ENCODE measurements at places on chromosomes 7 and 10.

DNA sequence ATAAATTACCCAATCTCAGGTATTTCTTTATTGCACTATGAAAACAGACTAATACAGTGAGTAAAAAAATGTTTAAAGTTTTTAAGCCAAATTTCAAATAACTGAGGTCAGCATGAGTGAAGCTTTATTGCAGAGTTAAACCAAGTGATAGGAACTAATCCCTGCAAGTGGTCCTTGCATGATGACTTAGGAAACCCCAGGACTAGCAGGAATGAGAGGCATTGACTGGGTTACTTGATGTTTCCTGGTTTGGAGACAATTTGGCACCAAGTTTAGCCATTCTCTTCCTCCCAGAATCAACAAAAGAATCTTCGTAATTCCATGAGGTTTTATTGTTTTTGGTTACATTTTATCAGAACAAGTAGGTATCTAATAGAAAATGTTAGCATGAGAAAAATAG, 194.2 kb downstream of the BICC1 start:
- no peak for DNase-seq

GRCh38 chr10:43317422-43317821, 50.6 kb upstream of the RASGEF1A start:
- DNase-seq, result no peak

DNA sequence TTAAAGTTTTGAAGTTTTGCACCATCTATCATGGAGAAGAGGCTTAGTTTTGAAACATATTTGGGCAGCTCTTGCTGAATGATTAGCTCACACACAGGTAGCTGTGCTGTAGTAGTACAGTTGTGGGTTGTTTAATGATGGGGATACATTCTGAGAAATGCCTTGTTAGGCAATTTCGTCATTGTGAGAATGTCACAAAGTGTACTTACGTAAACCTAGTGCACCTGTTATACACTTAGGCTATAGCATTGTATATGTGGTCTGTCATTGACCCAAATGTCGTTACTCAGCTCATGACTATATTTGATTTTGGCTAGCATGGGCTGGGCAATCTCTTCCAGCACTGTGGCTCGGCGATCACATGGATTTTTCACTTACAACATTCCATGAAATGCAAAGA, 247.2 kb upstream of the IGFBP3 start:
- DNase-seq, result no peak

DNA sequence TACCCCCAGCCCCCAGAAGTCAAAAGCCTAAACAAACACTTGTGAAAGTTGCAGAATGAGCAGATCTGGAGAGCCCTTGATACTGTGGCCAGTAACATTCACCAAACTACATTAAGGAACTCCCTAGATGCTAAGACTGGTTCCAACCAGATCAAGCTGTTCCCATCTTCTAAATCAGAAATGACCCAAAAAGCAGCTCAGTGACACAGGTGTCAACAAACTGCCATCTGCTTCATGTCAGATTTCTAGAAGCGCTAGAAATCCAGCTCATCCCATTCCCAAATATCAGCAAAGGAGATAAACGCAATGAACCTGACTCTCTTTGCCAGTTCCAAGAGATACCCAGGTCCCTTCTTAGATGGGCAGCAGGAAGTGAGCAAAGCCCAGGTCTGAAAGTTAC, 90.6 kb downstream of the GFRA1 start:
- DNase-seq, result no peak

GRCh38 chr10:11636697-11637303, 25.4 kb upstream of the USP6NL start:
- no peak for DNase-seq

GRCh38 chr10:70053841-70054288, 1.2 kb downstream of the MACROH2A2 start:
- DNase-seq, result no peak

DNA sequence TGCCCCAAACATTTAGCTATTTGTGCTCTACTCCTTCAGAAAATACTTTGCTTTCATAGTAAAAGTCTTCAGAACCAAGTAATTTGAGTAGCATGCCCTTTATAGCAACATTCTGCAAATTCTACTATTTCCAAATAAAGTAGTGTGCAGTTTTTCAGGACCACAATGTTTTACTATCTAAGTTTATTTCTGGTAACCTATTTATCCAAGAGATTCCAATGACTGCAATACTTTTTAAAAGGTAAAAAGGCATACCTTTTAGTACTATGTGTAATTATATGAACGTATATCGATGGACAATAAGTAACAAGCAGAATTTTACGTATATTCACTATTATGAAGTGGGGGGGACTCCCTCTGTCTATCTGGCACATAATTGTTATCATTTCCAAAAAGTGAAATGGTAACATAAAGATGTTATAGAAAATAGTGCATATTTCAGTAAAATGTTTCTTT, 6.9 kb upstream of the CAV2 start:
- DNase-seq, result no peak

DNA sequence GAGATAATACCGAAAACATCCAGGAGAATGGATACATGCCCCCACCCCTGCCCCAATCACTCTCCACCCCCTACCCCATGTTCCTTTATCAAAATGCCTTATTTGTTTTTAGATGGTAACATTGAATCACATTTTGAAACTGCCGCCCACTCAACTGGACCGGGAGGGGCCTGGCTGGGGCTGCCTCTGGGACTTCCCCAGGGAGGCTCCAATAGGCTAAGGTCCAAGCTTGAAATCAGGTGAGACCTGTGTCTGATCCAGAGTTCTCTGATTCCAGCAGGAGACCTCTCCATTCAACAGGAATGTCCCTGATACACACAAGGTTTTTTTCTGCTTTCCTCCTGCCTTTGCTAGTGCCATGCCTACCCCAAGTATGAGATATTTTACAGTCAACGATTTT, 43.8 kb upstream of the ACSL5 start:
- no peak for DNase-seq

DNA sequence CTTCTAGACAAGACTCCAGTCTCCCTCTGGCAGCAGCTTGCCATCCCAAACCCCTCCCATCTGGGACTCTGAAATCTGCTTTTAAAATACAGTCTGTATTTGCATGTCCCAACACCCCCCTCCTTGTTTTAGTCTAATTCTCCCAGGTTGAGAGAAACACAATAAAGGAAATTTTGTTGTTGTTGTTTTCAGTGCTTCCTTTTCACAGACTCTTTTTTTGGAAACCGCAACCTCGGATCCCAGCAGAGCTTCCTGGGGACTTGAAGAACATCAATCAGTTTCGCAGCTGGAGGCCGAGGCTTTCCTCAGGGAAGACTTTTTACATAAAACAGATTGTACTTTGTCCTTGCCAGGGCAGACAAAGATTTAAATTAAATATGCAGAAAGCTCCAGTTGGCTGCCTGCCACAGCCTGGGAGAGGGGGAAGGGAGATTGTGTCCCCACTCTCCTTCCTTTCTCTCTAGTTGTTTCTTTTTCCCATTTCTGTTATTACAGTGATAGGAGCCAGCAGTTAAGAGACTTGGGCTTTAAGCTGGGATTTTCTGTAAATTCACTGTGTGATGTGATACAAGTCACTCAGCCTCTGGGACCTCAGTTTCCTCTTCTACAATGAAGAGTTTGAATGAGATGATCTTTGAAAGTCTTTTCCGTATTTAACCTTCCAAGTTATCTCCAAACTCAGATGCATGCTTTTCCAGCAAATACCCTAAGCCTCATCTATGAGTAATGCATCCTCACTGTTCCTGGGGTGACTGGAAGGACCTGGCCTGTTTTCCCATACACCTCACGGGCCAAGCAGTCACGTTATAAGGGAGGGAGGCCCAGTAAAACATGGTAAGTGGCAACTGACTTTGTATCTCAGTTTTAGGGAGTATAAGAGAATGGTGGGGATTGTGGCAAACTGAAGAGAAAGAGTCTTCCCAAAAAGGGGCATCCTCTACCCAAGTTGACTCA, 192.3 kb downstream of the REEP3 start:
- DNase-seq, result no peak

- no peak for DNase-seq
Measured at GRCh38 chr7:117381362-117381761, 45.9 kb downstream of the ASZ1 start.

DNA sequence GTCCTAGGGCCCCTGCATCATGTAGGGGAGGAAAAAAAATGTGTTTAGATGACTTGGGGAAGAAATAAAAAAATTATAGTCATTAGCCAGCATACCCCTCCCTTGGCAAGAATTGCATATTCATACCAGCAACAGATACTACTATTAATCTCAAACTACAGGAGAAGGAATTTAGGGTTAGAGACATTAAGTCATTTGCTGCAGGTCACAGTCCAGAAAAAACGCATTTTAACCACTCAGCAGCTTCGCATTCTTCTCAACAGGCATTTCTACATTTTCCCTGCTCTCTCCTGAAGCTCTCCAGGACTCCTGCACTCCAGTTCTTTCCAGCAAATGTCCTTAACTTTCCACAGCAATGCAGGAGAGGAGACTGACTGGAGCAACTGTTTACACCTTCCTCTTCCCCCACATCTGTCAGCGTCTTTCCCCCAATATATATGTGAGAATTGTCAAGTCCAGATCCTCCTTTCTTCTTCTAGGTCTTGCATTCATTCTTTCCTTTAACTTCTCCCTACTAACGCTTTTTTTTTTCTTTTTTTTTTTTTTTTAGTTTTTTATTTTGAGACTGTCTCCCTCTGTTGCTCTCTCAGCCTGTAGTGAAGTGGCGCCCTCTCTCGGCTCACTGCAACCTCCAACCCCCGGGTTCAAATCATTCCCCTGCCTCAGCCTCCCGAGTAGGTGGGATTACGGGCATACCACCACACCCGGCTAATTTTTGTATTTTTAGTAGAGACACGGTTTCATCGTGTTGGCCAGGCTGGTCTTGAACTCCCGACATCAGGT, 35.6 kb downstream of the PRPS1L1 start:
- DNase-seq, result no peak

DNA sequence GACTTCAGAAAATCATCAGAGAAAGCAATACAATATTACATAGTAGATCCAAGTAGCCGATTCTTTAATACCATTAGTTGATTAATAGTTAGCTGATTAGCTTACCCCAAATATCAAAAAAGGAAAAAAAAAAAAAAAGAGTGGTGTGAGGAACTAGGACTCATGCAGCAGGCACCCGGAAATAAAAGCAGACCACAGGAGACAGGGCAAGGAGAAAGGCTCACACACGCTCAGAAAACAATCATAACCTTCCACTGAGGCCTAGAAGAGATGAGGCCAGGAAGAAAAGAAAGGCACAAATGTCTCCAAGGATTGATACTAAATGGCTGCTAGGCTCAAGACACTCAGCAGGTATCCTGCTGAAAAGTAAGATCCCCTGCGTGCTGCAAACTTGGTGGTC, 25.9 kb downstream of the TRDMT1 start:
- DNase-seq, result peak; percentile 60

GRCh38 chr7:485188-486081, 34.2 kb downstream of the PDGFA start:
- DNase-seq, result no peak

DNA sequence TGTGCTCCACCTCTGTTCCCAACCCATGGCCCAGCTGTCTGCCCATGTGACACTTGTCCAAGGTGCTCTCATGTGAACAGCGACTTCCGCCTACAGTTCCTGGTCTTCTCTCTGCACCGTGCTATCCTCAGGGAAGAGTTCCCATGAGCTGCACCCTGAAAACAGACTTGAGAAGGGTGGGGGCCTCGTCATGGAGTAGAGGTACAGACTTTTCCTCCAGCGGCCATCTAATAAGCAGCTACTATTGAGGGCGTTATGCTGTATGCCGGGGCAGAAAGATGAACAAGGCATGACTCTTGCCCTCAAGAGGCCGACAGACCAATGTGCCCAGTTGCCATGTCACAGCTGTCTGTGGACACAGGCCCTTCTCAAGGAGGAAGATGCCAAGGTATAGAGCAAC, 25.4 kb upstream of the LYZL1 start:
- no peak for DNase-seq

- peak; percentile 55 for DNase-seq
Measured at GRCh38 chr7:101164071-101164840, 1.1 kb downstream of the VGF start.

- peak; percentile 9 for DNase-seq
Measured at GRCh38 chr10:68989317-68989990, 851 bp downstream of the KIFBP start.

GRCh38 chr7:143385891-143386781, 5.0 kb downstream of the ZYX start:
- no peak for DNase-seq

GRCh38 chr7:100486753-100487446, 3.2 kb downstream of the NYAP1 start:
- no peak for DNase-seq

- no peak for DNase-seq
Measured at GRCh38 chr10:131746241-131746711, 154.5 kb upstream of the PPP2R2D start.

DNA sequence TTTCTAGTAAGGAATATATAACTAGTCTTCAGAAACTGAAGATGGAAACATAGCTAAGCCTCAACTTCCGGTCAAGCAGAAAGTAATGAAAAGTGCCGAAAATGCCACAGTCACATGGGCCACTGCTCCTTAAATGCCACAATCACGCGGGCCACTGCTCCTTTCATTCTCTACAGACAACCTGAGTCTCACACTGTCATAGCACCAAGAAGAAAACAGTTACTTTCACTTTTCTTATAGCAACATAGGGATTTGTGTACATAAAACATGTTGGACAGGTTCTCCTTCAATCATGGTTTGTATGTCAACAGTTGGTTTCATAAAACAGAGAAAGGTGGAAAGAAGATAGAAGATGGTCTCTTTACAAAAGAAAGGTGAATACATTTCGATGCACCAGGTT, 48.6 kb upstream of the NOBOX start:
- DNase-seq, result no peak

DNA sequence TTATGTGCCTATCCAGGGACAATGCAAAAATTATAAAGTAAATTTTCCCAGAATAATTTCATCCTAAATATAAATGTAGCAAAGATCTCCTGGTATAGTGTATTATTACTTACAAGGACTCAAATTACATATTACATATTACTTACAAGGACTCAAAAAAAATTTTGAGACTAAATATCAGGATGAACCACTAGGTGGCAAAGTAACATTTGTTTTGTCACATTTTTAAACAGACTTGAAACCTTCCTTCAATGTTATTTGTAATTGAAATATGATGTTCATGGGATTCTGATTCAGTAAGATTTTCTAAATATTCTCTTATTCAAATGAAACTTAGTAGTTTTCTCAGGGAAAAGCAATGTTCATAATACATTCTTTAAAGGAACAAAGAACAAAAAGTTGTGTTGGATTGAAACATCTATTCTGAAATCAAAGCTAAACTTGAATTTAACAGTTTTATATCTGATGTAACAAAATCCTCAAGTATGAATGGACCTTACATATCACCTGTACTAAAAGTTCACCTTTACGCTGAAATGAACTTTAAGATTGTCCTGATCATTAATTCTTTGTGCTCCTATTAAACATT, 74.3 kb upstream of the GNAI1 start:
- peak; percentile 21 for DNase-seq

DNA sequence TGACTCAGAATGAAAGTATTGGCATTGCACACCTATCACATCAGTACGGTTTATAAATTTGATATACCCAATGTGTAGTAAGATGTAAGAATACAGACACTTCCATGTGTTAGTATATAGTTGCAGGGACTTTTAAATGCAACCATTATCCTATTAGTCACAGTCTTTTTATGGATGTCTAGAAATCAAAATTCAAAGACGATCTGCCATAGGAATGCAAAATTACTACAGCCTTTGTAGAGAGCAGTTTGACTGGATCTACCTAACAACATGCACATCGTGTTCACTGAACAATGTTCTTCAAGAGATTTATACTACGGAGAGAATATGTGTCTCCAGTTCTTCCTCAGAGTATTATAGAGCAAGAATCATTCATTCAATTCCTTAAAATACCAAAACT, 317.3 kb upstream of the HGF start:
- no peak for DNase-seq

All from AG08395 (cell line).